ENCODE measurements at places on chromosomes 4 and X. TPM values are rescaled to one million over a fixed set of nuclear protein-coding genes. Genes with fewer than 3 reads are reported as not detected.
A peak's percentile ranks its signal among the peaks of the same experiment; 100 is the strongest.

Gene NPY2R
- not detected for total RNA-seq

Gene CRLF2
- total RNA-seq: 0.16 TPM

Gene PLAC8
- 3.7 TPM for total RNA-seq

Gene POU3F4
- not detected for total RNA-seq

Gene DKK2
- 0.50 TPM for total RNA-seq

Gene CXorf49B
- not detected for total RNA-seq

GRCh38 chr4:94722748-94723147, 35.0 kb upstream of the BMPR1B start:
- peaks cover 1% of the 10 kb centered on the region for H3K27me3 ChIP-seq
- DNase-seq: no peak
- no peak overlapping the region for H3K4me3 ChIP-seq
- H3K4me1 ChIP-seq: peaks cover 2% of the 10 kb centered on the region
- H3K36me3 ChIP-seq: no peaks in the 10 kb centered on the region
- H3K27ac ChIP-seq: no peak overlapping the region

DNA sequence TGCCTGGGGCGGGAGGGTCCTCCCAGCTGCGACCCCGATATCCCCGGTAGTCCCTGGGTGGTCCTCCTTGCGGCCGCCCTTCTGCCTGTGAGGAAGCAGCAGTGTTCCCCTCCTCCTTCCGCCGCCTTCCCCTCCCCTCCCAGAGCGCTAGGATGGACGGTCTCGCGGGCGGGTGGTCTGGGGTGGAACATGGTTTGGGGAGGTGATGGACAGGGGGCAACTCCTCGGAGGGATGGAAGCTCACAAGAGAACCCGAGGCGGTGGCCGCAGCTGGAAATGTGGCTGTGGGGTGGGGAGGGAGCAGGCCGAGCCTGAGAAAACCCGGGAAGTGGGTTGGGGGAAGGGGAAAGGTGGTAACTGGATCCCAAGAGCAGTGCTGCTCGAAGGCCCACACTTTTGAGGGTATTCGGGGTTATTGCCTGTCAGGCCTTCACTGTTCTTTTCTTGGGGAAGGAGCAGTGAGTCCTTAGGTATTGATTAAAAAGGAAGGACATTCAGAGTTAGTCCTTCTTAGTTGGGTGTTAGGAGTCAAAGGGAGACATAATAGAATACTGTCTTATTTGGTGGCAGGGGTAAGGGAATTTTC, 581 bp downstream of the UBE2K start:
- H3K27me3 ChIP-seq: peaks cover 3% of the 10 kb centered on the region
- DNase-seq: no peak
- peak overlapping the region; percentile 99 for H3K4me3 ChIP-seq
- H3K36me3 ChIP-seq: peaks cover 15% of the 10 kb centered on the region
- H3K4me1 ChIP-seq: peaks cover 35% of the 10 kb centered on the region

DNA sequence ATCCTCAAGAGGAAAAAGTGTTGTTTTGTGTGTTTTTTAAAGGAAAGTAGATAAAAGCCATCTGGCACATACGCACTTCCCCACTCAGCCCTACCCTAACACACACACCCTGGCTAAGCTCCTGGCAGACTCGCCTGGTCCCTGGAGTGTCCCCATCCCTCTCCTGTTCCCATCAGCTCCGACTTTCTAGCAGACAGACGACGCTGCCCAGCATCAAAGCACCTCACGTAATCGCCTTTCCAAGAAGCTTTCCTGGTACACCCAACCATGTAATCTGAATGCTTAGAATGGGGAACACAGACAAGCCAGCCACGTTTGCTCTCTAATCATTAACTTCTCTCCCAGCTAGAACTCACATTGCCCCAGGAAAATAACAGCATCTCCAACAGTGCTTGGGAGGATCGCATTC, 116.2 kb downstream of the AFAP1 start:
- H3K4me3 ChIP-seq: peak overlapping the region; percentile 62
- H3K27ac ChIP-seq: peak overlapping the region; percentile 86
- peaks cover 94% of the 10 kb centered on the region for H3K4me1 ChIP-seq

DNA sequence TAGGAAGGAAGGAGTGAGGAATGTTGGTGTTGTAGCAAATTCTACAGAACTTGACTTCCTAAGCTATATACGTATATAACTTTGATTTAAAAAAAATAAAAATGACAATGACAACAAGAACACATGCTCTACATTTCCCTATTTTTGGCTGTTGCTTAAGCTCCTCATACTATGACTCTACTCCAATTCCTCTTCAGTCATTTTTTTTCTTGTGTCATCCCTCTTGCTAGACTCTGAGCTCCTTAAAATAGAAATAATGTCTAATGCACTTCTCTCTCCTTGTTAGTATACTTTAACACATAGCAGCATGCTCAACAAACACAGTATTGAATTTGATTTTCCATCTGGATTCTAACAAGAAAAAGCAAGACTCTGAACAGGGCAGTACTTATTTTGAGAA, 144.0 kb downstream of the HDX start:
- H3K4me3 ChIP-seq: no peak overlapping the region
- no peak overlapping the region for H3K27ac ChIP-seq
- no peaks in the 10 kb centered on the region for H3K36me3 ChIP-seq
- peaks cover 17% of the 10 kb centered on the region for H3K4me1 ChIP-seq
- no peak for DNase-seq

- no peak overlapping the region for H3K4me3 ChIP-seq
- no peaks in the 10 kb centered on the region for H3K4me1 ChIP-seq
- H3K36me3 ChIP-seq: no peaks in the 10 kb centered on the region
- no peaks in the 10 kb centered on the region for H3K27me3 ChIP-seq
- no peak for DNase-seq
- no peak overlapping the region for H3K27ac ChIP-seq
These were observed 1579.3 kb downstream of the C4orf33 start for GRCh38 chr4:130675266-130675665.

GRCh38 chrX:132226169-132226568, 6.9 kb upstream of the RAP2C start:
- no peak overlapping the region for H3K27ac ChIP-seq
- DNase-seq: no peak
- H3K4me3 ChIP-seq: no peak overlapping the region
- no peaks in the 10 kb centered on the region for H3K27me3 ChIP-seq

DNA sequence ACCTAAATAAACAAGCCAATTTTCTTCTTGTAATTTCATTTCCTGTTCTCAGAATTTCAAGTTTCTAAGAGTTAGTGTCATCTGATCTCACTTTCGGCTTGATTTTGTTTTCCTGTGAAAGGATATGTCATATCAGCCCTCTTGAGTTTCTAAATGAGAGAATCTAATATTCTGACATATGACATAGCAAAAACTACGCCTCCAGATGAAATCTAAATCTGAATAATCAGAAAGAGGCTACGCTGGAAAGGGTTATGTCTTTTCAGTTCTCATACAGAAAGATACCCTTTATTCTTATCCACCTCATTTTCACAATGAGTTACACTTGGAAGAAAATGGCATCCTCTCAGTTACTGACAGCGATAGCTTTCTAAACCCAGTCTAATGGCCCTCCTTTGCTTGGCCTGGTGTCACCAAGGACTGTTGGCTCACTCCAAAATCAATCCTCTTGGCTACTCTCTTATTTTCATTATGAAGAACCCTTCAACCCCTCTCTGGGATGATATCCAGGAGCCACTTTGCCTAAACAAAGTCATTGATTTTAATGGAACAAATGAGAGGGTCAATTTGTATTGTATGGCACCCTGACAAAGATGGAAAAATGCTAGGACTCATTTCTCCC, 65.6 kb downstream of the ASB9 start:
- no peak overlapping the region for H3K27ac ChIP-seq
- no peaks in the 10 kb centered on the region for H3K36me3 ChIP-seq
- no peak for DNase-seq
- H3K4me1 ChIP-seq: peaks cover 13% of the 10 kb centered on the region
